ENCODE measurements at places on chromosomes 6 and 20. TPM values are rescaled to one million over a fixed set of nuclear protein-coding genes. Genes with fewer than 3 reads are reported as not detected.

DNA sequence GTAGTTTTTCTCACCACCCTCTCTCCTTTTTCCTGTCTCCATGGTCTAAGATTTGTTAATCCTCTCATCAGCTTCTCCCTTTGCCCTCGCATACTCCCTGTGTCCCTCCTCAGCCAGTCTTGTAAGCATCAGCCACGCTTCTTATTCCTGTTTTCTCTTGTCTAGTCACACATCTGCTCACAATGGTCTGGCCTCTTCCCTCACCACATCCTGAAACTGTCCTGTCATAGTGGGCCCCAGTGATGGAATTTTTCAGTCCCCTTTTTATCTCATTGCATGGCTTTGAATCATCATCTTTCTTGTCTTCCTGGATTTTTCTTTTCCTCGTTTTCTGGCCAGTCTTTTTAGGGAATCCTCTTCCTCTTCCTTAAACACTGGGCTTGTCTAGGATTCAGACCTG, 57.2 kb downstream of the GFRA4 start:
- no peak overlapping the region for H3K27ac ChIP-seq
- H3K4me1 ChIP-seq: no peaks in the 10 kb centered on the region

- peaks cover 11% of the 10 kb centered on the region for H3K36me3 ChIP-seq
- H3K4me3 ChIP-seq: no peak overlapping the region
- H3K27ac ChIP-seq: no peak overlapping the region
- no peak for DNase-seq
- H3K27me3 ChIP-seq: no peaks in the 10 kb centered on the region
These were observed 31.6 kb downstream of the AHI1 start for GRCh38 chr6:135465903-135466302.

- H3K36me3 ChIP-seq: no peaks in the 10 kb centered on the region
- H3K27ac ChIP-seq: no peak overlapping the region
- no peak overlapping the region for H3K4me3 ChIP-seq
- DNase-seq: no peak
These were observed 166.7 kb downstream of the ESR1 start for GRCh38 chr6:151974061-151974617.

- H3K36me3 ChIP-seq: no peaks in the 10 kb centered on the region
- H3K4me1 ChIP-seq: no peaks in the 10 kb centered on the region
- no peak overlapping the region for H3K4me3 ChIP-seq
These were observed 241.0 kb downstream of the ADGRG6 start for GRCh38 chr6:142542704-142543233.

DNA sequence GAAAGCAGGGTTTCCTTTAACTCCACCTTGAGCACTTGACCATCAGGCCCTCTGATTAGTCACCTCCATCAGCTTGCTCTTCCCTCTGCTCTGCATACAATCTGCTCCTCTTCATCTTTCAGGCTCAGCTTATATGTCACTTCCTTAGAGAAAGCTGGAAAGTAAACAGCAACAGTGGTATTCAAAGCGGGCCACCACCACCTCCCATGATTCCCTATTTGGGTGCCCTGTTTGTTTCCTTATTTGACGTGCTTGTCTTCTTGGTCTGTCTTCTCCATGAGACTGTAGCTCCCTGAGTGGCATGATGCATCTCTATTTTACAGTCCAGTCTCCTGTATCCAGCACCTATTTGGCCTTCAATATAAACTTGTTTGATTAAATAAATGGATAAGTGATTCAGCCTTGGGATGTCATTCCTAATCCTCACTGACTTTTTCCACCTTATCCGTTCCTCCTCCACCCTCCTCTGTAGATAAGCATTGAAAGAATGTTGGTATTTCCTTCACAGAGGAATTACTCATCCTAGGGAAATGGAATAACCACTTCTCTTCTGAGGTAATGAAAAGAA, 102.8 kb upstream of the SGK1 start:
- no peaks in the 10 kb centered on the region for H3K4me1 ChIP-seq
- H3K4me3 ChIP-seq: no peak overlapping the region
- no peaks in the 10 kb centered on the region for H3K27me3 ChIP-seq

DNA sequence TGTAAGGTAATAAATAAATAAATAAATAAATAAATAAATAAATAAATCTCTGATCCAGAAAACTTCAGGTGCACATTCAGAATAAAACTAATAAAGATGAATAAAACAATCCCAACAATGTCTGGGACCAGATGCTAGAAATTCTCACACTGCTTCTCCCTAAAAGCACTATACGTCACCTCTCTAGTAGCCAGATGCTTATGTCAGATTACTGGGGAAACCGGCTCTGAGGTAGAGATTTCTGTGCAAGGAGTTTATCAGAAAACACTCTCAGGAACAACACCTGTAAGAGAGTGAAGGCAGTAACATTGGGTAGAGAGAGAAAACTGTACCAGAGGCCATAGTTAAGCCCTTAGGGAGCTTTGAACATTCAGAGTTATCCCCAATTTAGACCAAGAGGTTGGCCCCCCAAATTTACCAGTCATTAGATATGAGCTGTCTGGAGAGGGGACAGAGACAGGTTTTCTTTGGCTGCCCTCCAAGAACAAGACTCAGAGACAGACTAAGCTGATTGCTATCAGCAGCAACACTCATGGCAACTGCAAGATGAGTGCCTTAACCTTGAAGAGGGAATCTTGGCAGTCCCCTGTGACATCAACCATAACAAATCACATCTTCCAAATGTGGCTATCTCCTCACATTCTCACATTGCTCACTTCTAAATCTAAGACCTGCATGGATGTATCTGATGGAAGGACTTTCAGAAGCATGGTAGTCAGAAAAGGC, 151.2 kb upstream of the BMP5 start:
- no peak overlapping the region for H3K27ac ChIP-seq
- H3K4me3 ChIP-seq: no peak overlapping the region
- no peaks in the 10 kb centered on the region for H3K4me1 ChIP-seq
- H3K27me3 ChIP-seq: no peaks in the 10 kb centered on the region

DNA sequence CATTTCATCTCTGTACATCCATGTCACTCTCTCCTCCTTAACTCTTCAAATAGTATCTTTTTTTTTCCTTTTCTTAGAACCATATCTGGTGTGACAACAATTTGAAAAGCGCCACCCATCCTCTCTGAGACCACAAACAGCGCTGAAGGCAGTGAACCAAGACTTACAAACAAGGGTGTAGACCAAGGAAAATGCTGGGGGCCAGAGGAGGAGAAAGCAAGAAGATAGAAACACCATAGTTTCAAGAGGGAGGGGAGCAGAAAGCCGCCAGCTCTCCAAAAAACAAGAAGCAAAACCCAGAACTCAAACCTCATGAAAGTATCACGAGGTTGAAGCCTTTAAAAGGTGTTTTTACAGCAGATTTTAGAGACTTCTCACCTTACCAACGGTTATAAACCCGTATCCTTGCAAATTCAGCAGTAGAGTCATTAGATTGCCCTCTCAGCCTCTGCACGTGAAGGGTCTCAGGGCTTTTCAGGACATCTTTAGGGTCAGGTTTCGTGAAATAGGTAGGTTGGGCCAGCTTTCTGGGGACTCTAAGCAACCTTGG, 13.3 kb upstream of the RIPOR2 start:
- H3K27ac ChIP-seq: no peak overlapping the region
- no peak for DNase-seq
- H3K36me3 ChIP-seq: no peaks in the 10 kb centered on the region
- peaks cover 22% of the 10 kb centered on the region for H3K27me3 ChIP-seq
- no peak overlapping the region for H3K4me3 ChIP-seq

- no peaks in the 10 kb centered on the region for H3K27me3 ChIP-seq
- no peaks in the 10 kb centered on the region for H3K4me1 ChIP-seq
- no peak for DNase-seq
- H3K27ac ChIP-seq: no peak overlapping the region
These were observed 696.7 kb downstream of the PTPRT start for GRCh38 chr20:42493001-42493400.

GRCh38 chr6:127496471-127496870, 22.7 kb downstream of the MTCL3 start:
- no peaks in the 10 kb centered on the region for H3K4me1 ChIP-seq
- DNase-seq: no peak
- H3K36me3 ChIP-seq: no peaks in the 10 kb centered on the region

DNA sequence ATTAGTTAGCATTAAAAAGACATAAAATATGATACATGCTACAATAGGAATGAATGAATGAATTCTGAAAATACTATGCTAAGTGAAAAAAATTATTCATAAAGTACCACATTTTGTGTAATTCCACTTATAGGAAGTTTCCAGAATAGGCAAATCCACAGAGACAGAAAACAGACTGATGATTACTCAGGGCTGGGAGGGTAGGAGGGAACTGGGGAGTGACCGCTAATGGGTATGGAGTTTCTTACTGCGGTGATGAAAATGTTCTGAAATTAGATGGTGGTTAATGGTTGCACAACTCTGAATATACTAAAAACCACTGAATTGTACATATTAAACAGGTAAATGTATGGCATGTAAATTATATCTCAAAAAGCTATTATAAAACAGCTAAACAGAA, 22.6 kb downstream of the FERMT1 start:
- H3K36me3 ChIP-seq: no peaks in the 10 kb centered on the region
- no peaks in the 10 kb centered on the region for H3K27me3 ChIP-seq
- H3K4me3 ChIP-seq: no peak overlapping the region
- no peaks in the 10 kb centered on the region for H3K4me1 ChIP-seq

DNA sequence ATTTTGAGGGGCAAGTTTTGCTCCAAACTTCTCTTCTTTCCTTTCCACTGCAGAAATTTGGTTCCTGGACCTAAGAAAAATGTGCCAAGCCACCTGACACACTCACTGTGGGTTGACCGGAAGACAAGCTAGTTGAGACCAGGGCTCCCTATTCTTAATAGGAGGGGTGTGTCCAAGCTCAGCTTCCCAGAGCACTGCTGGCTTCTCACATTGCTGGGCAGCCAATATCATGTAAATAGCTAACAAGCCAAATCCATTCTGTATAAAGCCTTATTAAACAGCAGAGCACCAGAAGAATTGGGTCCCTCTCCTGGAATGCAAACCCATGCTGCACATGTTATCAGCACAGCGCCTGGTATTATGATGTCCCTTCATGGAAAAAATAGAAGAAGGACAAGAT, 17.0 kb upstream of the SAMD3 start:
- H3K27me3 ChIP-seq: no peaks in the 10 kb centered on the region
- H3K27ac ChIP-seq: no peak overlapping the region
- no peaks in the 10 kb centered on the region for H3K4me1 ChIP-seq
- H3K36me3 ChIP-seq: no peaks in the 10 kb centered on the region
- no peak overlapping the region for H3K4me3 ChIP-seq
- no peak for DNase-seq

- DNase-seq: no peak
- H3K4me3 ChIP-seq: no peak overlapping the region
- H3K27ac ChIP-seq: no peak overlapping the region
- H3K4me1 ChIP-seq: no peaks in the 10 kb centered on the region
- H3K27me3 ChIP-seq: no peaks in the 10 kb centered on the region
- H3K36me3 ChIP-seq: no peaks in the 10 kb centered on the region
These were observed 209.7 kb downstream of the TBX18 start for GRCh38 chr6:84554706-84555105.

GRCh38 chr6:72042088-72042487, 155.7 kb downstream of the RIMS1 start:
- peaks cover 2% of the 10 kb centered on the region for H3K27me3 ChIP-seq
- H3K36me3 ChIP-seq: no peaks in the 10 kb centered on the region
- no peaks in the 10 kb centered on the region for H3K4me1 ChIP-seq
- H3K27ac ChIP-seq: no peak overlapping the region
- H3K4me3 ChIP-seq: no peak overlapping the region

- H3K27ac ChIP-seq: no peak overlapping the region
- no peaks in the 10 kb centered on the region for H3K4me1 ChIP-seq
- H3K4me3 ChIP-seq: no peak overlapping the region
- no peaks in the 10 kb centered on the region for H3K36me3 ChIP-seq
- DNase-seq: no peak
These were observed 144.7 kb downstream of the RALGAPA2 start for GRCh38 chr20:20567712-20568111.

GRCh38 chr20:24164360-24164759, 175.8 kb upstream of the GGTLC1 start:
- no peak overlapping the region for H3K27ac ChIP-seq
- H3K27me3 ChIP-seq: no peaks in the 10 kb centered on the region
- H3K4me1 ChIP-seq: no peaks in the 10 kb centered on the region
- DNase-seq: no peak
- no peaks in the 10 kb centered on the region for H3K36me3 ChIP-seq

GRCh38 chr20:62816031-62816883, 593 bp upstream of the COL9A3 start:
- no peaks in the 10 kb centered on the region for H3K36me3 ChIP-seq
- peaks cover 70% of the 10 kb centered on the region for H3K4me1 ChIP-seq
- peak overlapping the region; percentile 79 for H3K27ac ChIP-seq
- peak overlapping the region; percentile 27 for H3K4me3 ChIP-seq
- H3K27me3 ChIP-seq: no peaks in the 10 kb centered on the region

- no peaks in the 10 kb centered on the region for H3K4me1 ChIP-seq
- H3K36me3 ChIP-seq: no peaks in the 10 kb centered on the region
- no peak overlapping the region for H3K4me3 ChIP-seq
- H3K27ac ChIP-seq: no peak overlapping the region
- H3K27me3 ChIP-seq: no peaks in the 10 kb centered on the region
These were observed 123.2 kb downstream of the TFAP2C start for GRCh38 chr20:56752274-56752673.

DNA sequence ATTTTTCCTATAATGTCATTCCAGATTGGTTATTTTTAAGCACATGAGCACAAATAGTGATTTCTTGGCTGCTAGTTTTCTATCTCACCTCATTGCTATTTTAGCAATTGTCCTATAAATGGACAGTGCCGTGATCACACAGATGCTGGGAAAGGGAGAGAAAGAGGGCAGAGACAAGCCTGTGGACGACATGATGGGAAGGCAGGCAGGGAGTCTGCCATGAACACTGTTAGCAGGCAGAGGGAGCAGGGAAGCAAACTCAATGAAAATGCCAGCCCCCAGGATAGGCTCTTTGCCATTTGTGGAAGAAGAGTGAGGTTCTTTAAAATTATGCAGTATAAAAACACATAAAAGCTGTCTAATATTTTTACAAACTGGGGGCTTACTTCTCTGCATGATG, 96.8 kb downstream of the ADTRP start:
- DNase-seq: no peak
- no peaks in the 10 kb centered on the region for H3K36me3 ChIP-seq
- no peak overlapping the region for H3K27ac ChIP-seq

GRCh38 chr20:48422242-48422960, 405.4 kb downstream of the PREX1 start:
- DNase-seq: no peak
- no peak overlapping the region for H3K4me3 ChIP-seq
- H3K27me3 ChIP-seq: peaks cover 18% of the 10 kb centered on the region
- no peaks in the 10 kb centered on the region for H3K36me3 ChIP-seq

- no peaks in the 10 kb centered on the region for H3K36me3 ChIP-seq
- no peaks in the 10 kb centered on the region for H3K27me3 ChIP-seq
- H3K4me1 ChIP-seq: no peaks in the 10 kb centered on the region
- no peak overlapping the region for H3K27ac ChIP-seq
- no peak overlapping the region for H3K4me3 ChIP-seq
These were observed 32.8 kb upstream of the ZNF133 start for GRCh38 chr20:18255526-18255925.

Gene TRIM10
- not detected for total RNA-seq

Gene OSTM1
- 277 TPM for total RNA-seq

Gene OOEP
- 10.6 TPM for total RNA-seq

Gene DEF6
- total RNA-seq: 0.59 TPM

Gene COX4I2
- total RNA-seq: not detected

Gene SIRPG
- total RNA-seq: not detected

Gene BCAS4
- total RNA-seq: 34.8 TPM

Gene C6orf118
- not detected for total RNA-seq

Gene RBM24
- 23.0 TPM for total RNA-seq

Data from Panc1 (cell line).